ENCODE measurements at places on chromosomes 3 and 15.

GRCh38 chr15:66703540-66703941 lies 1.5 kb downstream of the SMAD6 start:
- no peak for DNase-seq

GRCh38 chr3:11495948-11496557 lies 147.7 kb downstream of the VGLL4 start:
- DNase-seq = no peak

- no peak for DNase-seq
Measured at GRCh38 chr3:126024049-126024854, 55.3 kb downstream of the ROPN1B start.

- DNase-seq = no peak
Measured at GRCh38 chr3:134406331-134407238, 32.3 kb upstream of the AMOTL2 start.

GRCh38 chr15:81740416-81740815 lies 305.4 kb downstream of the MEX3B start:
- DNase-seq = no peak

- DNase-seq = no peak
Measured at GRCh38 chr3:173584838-173585831, 187.6 kb downstream of the NLGN1 start.

- no peak for DNase-seq
Measured at GRCh38 chr3:134590766-134591165, 60.1 kb downstream of the KY start.

DNA sequence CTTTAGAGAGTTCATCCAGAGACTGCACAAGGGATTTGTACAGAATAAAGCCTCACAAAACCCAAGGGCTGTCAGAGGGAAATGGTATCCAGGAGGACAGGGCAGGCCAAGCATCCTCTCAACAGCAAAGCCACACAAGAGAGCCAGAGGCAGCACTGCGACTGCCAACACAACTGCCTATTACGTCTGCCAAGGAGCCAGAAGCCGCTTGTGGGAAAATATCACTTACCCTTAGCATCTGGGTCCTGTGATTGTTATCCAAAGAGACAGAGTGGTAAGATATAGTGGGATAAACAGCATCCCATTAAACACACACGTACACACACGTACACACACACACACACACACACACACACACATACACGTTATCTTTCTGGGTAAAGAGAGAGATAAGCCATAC lies 618.3 kb upstream of the AGTR1 start:
- no peak for DNase-seq

DNA sequence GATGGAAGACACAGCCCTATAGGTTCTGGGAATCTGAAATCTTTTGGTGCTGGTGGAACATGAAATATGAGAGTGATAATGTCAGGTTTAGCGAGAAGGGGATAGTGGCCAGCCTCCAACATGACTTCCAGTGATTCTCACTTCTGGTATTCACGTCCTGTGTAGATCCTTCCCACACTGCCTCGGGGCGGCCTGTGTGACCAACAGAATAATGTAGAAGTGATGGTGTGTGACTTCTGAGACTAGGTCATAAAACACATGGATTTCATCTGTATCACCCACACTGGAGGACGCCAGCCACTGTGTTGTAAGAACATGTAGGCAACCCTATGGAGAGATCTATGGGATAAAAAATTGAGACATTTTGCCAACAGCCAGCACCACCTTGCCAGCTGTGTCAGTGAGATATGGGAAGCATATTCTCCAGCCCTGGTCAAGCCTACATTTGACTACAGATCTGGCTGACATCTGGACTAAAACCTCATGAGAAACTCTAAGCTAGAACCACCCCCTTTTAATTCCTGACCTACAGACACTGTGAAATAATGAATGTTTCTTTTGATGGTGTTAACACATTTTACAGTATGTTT lies 25.5 kb upstream of the NUDT16 start:
- DNase-seq = no peak

DNA sequence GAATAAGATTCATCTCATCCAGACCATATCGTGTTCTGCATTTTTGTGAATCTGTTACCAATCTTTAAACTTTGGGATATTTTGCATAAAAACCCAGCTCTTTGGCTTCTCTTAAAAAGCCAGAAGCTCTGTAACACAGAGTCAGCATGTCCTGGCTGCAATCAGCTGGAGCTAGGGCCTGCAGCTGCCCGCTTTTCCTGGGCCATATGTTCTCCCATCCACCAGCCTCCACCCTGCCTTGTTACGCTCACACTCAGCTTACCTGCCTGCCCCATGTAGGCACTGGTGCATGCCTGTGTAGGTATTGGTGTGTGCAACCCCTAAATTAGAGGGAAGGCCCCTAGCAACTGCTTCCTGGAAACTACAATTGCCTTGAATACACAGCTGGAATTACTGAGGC lies 48.2 kb downstream of the CRYGS start:
- no peak for DNase-seq

- no peak for DNase-seq
Measured at GRCh38 chr3:156176048-156176447, 55.7 kb downstream of the KCNAB1 start.

GRCh38 chr15:34336991-34337556 lies 507 bp downstream of the SLC12A6 start:
- no peak for DNase-seq

DNA sequence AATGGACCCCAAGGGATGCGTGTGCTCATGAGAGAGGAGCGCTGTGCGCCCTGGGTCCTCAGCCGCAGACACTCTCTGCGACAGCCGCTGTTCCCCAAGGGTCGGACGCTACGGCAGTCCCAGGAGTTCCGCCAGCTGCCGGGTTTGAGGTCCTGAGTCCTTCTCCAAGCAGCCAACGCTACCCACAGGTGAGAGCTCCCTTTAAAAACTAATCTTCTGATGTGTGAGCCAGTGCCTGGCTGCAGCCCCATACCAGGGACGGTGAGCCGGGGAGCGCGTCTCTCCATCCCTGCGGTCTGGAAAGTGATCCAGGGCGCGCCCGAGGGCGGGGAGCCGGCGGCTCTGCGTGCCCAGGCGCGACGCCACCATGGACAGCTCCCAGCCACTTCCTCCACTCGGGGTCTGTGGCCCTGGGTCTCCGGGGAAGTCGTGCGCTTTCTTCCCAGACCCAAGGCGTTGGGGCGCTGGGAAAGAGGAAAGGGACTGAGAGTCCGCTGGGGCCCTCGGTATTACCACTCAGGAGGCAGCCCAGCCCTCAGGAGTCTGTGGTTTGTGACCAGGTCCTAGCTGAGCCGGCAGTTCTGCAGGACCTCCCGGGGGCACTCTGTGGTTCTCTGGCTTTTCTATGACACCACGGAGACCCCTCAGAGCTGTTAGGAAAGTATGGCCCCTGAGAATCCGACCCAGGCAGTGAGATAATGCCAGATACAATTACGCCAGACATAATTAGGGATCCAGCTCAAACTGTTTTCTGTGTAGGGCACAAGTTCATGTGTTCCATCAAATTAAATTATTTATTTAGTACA lies 1.4 kb downstream of the CEMIP start:
- no peak for DNase-seq

GRCh38 chr3:46902188-46902631 lies 24.7 kb downstream of the PTH1R start:
- DNase-seq = no peak

- DNase-seq = no peak
Measured at GRCh38 chr3:14133188-14133800, 8.4 kb downstream of the TMEM43 start.

- no peak for DNase-seq
Measured at GRCh38 chr3:99909714-99910495, 92.2 kb downstream of the CMSS1 start.

- DNase-seq = no peak
Measured at GRCh38 chr3:177179281-177180067, 17.8 kb downstream of the TBL1XR1 start.

GRCh38 chr3:152388631-152389030 lies 119.9 kb downstream of the MBNL1 start:
- no peak for DNase-seq

All from stimulated activated CD8-positive, alpha-beta memory T cell treated with anti-CD3 and anti-CD28 coated beads, Interleukin-4, amount 100 ng/mL, for 1 hour (primary cell).